Naive thymus-derived CD8-positive, alpha-beta T cell (primary cell): ENCODE measurements at places on chromosomes 16 and 17. TPM values are rescaled to one million over a fixed set of nuclear protein-coding genes. Genes with fewer than 3 reads are reported as not detected.

Gene EPX
- not detected for total RNA-seq

Gene CASKIN1
- total RNA-seq, result 0.08 TPM

Gene MT1H
- not detected for total RNA-seq

- H3K27me3 ChIP-seq, result peaks cover 42% of the 10 kb centered on the region
- H3K36me3 ChIP-seq, result no peaks in the 10 kb centered on the region
- DNase-seq, result peak; percentile 62
- H3K27ac ChIP-seq, result no peak overlapping the region
- peaks cover 7% of the 10 kb centered on the region for H3K4me1 ChIP-seq
Observed at GRCh38 chr17:32936894-32937500, 9.0 kb downstream of the TMEM98 start.
